NCI-H1092 (cell line): ENCODE measurements at places on chromosomes 1 and 21.

DNA sequence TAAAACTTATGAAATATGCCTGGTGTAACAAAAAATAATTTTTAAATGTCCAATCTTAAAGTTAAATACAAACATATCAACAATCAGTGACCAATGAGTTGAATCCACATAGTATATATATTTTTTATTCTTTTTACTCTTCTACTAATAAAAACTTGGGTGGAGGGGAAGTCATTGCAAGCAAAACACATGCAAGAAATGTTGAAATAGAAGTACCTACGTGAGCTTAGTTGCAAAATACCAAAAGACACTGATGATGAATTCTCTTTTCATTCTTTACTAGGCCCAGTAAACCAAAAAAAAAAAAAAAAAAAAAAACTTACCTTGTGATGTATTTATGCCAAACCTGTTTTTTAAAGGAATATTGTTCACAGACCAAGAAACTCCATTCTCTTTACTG, 26.4 kb upstream of the PLA2G4A start:
- DNase-seq = no peak

GRCh38 chr1:15047237-15047636, 106.3 kb upstream of the TMEM51 start:
- no peak for DNase-seq

GRCh38 chr1:24155011-24155782, 12.3 kb upstream of the IL22RA1 start:
- peak; percentile 38 for DNase-seq

GRCh38 chr1:6930732-6931300, 145.6 kb downstream of the CAMTA1 start:
- no peak for DNase-seq

DNA sequence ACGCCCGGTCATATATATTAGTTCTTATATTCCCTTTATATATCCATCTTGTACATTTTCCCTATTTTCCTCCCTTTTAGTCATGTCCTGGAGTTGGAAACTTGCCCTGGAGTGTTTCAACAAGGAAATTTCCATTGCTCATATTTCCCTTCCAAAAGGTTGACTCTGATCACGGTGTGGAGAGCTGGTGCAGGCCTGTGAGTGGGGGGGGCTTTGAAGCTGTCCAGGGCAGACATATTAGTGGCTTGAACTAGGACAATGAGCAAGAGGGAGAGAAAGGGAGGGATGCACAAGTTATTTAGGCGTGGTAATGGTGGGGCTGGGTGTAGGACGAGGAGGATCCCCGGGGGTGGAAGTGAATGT, 30.4 kb upstream of the TMEM61 start:
- no peak for DNase-seq

GRCh38 chr1:117176579-117176978, 34.1 kb downstream of the VTCN1 start:
- no peak for DNase-seq

- DNase-seq = no peak
Measured at GRCh38 chr21:25862596-25862995, 127.8 kb downstream of the GABPA start.

- DNase-seq = no peak
Measured at GRCh38 chr1:109786531-109787021, 22.9 kb upstream of the EPS8L3 start.

- DNase-seq = no peak
Measured at GRCh38 chr1:234836776-234837357, 226.9 kb upstream of the IRF2BP2 start.

GRCh38 chr1:88163187-88163586, 520.9 kb upstream of the PKN2 start:
- no peak for DNase-seq

GRCh38 chr1:38444311-38444710, 397.7 kb upstream of the POU3F1 start:
- DNase-seq = no peak

DNA sequence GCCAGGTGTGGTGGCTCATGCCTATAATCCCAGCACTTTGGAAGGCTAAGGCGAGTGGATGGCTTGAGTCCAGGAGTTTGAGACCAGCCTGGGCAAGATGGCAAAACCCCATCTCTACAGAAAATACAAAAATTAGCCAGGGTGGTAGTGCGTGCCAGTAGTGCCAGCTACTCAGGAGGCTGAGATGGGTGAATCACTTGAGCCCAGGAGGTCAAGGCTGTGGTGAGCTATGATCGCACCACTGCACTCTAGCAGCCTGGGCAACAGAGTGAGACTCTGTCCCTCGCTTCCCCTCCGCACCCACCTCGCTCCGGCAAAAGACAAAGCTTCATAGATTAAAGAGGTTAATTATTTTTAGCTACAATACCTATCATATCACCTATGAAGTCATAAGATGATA, 100.0 kb downstream of the HHAT start:
- no peak for DNase-seq

DNA sequence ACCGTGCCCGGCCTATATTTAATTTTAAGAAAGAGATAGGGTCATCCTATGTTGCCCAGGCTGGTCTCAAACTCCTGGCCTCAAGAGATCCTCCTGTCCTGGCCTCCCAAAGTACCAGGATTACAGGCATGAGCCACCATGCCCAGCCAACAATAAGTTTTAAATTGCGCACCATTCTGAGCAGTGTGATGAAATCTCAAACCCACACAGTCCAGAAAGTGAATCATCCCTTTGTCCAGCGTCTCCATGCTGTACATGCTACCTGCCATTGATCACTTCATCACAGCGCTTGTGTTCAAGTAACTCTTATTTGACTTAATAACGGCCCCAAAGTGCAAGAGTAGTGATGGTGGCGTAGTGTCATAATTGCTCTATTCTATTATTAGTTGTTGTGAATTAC, 75.4 kb downstream of the APP start:
- DNase-seq = no peak

DNA sequence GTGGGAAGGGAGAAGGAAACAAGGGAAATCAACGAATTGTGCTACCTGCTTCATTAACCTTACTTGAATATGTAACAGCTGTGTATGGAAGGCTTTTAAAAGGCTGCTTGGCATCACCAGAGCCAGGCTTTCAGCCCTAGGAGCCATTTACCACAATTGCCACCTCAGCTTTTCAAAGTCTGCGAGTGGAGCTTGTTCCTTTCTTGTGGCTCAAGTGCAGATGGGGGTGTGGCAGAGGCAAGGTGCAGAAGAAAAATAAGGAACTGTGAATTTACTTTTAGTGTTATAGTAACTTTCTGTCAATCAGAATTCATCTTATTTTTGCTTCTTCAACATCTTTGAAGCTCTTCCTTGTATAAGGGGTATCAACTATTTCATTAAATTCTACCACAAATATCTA, 17.6 kb downstream of the CLCA2 start:
- no peak for DNase-seq

DNA sequence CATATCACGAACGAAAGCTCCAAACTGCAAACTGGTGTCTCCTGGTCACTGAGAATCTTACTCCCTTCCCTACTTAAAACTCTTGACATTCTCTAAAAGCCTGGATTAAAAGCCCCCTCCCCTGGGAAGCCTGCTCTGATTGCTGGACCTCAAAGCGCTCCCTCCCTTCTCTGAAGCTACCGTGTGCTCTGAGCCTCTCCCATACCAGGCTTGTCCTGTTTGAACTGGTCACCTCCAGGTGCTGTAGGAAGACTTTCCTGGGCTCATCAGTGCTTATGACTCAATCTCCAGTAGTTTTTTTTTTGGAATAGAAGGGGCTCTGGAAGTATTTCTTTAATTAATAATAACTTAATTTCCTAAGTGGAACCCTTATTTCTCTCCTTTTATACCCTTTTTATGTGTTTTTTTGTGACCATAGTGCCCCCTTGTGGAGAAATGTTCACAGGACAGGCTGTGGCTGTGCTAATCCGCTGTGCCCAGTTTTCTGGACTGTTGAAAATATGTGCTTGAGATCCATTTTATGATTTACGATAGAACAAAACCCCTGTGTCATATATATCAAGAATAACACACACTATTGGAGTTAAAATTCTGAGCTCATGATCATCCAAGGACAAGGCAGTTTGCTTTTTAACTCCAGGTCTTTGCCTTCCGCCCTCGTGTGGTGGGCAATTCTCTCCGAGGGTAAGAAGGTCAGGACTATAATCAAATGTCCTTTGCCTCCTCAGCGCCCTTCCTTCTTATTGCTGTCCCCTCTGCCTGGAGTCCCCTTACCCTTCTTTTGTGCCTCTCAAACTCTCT, 16.9 kb downstream of the MTARC1 start:
- DNase-seq = no peak

GRCh38 chr1:156337888-156338179, 258 bp downstream of the CCT3 start:
- peak; percentile 38 for DNase-seq

- no peak for DNase-seq
Measured at GRCh38 chr1:240244968-240245628, 153.4 kb downstream of the FMN2 start.

DNA sequence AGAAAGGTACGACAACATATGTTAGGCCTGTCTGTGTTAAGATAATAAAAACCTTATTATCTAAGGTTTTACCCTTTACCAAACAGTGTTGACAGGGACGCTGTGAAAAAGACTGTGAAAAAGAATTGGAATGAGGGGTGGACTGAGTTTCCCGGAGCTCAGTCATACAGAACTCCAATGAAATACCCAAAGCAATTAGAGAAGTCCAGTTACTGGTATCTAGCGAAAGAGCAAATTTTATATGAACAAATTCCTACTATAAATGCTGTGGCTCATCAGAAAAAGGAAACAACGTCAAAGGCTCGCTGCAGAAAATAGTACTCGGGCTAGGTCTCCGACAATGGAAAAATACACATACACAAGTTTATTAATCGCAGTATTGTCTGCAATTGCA, 708 bp upstream of the RBBP5 start:
- no peak for DNase-seq

DNA sequence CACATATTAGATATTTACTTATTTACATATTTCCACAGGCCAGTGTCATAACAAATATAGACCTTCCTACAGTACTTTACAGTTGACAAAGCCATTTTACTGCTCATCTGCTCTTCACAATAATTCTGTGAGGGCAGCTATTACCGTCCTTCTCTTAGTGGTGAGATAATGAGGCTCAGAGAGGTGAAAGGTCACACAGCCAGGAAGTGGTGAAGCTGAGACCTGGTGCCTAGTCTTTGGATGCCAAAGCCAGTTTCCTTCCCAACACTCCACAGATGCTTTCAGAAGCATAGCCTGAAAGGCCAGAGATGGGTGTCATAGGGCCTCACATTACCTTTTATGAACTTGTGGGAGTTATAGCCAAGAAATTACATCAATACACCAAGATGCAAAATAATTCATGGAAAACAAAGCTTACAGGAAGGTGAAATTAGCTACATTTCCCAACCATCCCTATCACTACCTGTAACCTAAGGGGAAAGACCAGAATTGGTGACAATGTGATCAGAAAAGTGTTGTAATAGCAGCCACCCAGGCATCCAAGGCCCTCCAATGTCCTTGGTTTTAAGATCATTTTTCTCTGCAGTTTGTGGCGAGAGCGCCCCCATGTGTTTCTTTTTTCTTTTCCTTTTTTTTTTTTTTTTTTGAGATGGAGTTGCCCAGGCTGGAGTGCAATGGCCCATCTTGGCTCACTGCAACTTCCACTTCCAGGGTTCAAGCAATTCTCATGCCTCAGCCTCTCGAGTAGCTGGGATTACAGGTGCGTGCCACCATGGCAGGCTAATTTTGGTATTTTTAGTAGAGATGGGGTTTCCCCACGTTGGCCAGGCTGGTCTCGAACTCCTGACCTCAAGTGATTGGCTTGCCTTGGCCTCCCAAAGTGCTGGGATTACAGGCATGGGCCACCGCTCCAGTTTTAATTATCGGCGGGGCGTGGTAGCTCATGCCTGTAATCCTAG, 26.5 kb upstream of the RPL11 start:
- DNase-seq = peak; percentile 44

DNA sequence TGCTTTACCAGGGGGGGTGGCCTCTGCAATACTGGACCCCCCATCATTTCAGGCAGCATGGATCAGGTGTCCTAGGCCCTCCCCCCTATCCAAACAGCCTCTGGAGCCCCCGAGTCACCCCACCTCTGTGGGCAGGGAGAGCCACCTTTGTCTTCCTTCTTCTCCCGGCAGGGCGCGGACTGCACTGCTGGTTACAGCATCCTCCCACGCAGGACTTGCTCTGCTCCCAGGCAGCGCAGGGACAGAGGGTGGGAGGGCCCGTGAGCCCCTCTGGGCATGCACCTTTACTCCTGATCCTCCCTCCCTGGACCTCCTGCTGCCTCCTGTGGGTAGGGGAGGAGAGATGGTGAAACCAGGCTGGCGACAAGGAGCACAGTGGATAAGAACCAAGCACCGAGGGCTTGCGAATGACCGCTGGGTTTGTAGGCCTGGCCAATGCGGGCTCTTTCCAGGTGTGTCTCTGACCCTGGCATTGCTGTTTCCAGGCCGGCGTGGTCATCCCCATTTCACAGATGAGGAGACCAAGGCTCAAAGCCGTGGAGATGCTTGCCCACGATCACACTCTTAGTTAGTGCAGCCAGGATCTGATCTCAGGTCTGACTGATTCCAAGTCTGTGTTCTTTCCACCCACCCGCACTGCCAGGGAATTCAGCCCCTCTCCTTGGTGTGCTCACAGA, 73.6 kb upstream of the TARDBP start:
- no peak for DNase-seq

DNA sequence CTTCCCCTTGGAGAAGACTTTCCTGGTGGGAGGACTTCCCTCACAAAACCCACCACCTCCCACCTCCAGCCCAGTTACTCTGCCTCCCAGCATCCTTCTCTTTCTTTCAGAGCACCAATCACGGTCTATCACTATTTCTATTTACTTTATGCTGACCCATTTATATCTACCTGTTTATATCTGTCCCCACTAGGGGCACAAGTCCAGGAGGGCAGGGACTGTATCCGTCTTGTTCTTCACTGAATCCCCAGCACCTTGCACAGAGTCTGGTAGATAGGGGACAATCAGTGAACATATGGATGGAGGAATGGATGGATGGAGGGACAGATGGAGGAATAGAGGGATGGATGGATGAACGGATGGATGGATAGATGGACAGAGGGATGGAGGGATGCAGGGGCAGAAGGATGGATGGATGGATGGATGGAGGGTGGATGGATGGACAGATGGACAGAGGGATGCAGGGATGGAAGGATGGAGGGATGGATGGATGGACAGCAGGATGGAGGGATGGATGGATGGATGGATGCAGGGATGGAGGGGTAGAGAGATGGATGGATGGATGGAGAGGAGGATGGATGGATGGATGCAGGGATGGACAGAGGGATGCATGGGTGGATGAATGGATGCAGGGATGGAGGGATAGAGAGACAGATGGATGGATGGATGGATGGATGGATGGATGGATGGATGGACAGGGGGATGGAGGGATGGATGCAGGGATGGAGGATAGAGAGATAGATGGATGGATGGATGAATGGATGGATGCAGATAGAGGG, 5.5 kb downstream of the C1QB start:
- no peak for DNase-seq

DNA sequence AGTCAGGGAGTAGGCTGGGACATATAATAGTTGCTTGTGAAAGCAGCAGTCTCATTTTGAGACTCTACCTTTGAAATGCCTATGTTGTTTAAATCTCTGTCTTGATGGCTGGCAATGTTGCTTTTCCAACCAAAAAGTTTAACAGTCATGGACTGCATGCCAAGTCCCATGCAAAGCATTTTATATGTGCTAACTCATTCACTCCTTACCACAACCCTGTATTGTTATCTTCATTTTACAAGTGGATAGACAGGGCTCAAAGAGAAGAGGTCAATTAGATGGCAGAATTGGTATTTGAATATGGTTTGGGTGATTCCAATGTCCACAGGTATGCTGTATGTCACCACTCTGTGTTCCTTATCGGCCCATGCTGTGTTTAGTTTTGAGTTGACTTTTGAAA, 331.4 kb upstream of the USP24 start:
- DNase-seq = no peak

GRCh38 chr1:114126261-114127095, 27.2 kb downstream of the SYT6 start:
- no peak for DNase-seq

GRCh38 chr1:225425201-225425786, 2.5 kb downstream of the LBR start:
- no peak for DNase-seq
